ENCODE measurements at places on chromosomes 12 and 14. TPM values are rescaled to one million over a fixed set of nuclear protein-coding genes. Genes with fewer than 3 reads are reported as not detected.

ITGA7 gene
- 1.0 TPM for total RNA-seq

SDSL gene
- total RNA-seq: 30.6 TPM

PYGL gene
- 151 TPM for total RNA-seq

SLC38A2 gene
- 163 TPM for total RNA-seq

ACRBP gene
- total RNA-seq: 0.15 TPM

SIX6 gene
- not detected for total RNA-seq

NUDT14 gene
- total RNA-seq: 39.7 TPM

NDRG2 gene
- 2.2 TPM for total RNA-seq

GZMH gene
- not detected for total RNA-seq

POP5 gene
- 56.1 TPM for total RNA-seq

ALDH1L2 gene
- total RNA-seq: 3.2 TPM

CLEC4D gene
- not detected for total RNA-seq

RBP5 gene
- not detected for total RNA-seq

TAS2R7 gene
- total RNA-seq: not detected

CPNE8 gene
- total RNA-seq: 10.3 TPM

SLC10A1 gene
- not detected for total RNA-seq

MAP3K9 gene
- total RNA-seq: 4.5 TPM

C1QL4 gene
- total RNA-seq: 6.6 TPM
